CD4-positive, alpha-beta T cell treated with Interferon gamma for 1 hour (primary cell): ENCODE measurements at places on chromosomes 6 and 20.

DNA sequence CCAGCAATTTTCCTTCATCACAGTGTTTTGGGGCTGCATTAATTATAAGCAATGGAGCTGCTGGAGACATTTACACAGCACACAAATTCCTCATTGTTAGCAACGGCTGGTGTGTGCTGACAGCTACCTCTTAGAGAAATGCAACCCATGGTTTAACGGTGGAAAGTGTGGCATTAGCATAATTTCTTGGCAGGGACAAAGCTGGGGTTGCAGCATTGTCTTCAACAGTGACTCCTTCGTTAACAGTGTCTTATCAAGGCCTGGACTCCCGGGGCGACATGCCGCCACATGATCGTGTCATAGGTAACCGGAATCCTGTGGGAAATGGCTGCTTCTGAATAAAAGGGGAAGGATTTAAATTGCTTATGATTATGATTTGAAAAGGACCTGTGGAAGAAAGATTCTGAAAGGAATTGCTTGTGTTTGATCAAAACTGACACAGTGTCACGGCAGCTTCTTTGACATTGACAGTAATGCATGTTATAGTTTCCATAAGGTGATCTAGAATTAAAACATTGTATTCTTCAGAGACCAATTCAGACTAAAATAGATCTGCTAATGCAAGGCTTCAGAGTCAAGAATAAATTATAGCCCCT lies 128.0 kb downstream of the UST start:
- DNase-seq = no peak

- no peak for DNase-seq
These were observed 282.7 kb downstream of the PLCB1 start for GRCh38 chr20:8414586-8415274.

GRCh38 chr6:13687917-13688351 lies 23.7 kb downstream of the RANBP9 start:
- no peak for DNase-seq

DNA sequence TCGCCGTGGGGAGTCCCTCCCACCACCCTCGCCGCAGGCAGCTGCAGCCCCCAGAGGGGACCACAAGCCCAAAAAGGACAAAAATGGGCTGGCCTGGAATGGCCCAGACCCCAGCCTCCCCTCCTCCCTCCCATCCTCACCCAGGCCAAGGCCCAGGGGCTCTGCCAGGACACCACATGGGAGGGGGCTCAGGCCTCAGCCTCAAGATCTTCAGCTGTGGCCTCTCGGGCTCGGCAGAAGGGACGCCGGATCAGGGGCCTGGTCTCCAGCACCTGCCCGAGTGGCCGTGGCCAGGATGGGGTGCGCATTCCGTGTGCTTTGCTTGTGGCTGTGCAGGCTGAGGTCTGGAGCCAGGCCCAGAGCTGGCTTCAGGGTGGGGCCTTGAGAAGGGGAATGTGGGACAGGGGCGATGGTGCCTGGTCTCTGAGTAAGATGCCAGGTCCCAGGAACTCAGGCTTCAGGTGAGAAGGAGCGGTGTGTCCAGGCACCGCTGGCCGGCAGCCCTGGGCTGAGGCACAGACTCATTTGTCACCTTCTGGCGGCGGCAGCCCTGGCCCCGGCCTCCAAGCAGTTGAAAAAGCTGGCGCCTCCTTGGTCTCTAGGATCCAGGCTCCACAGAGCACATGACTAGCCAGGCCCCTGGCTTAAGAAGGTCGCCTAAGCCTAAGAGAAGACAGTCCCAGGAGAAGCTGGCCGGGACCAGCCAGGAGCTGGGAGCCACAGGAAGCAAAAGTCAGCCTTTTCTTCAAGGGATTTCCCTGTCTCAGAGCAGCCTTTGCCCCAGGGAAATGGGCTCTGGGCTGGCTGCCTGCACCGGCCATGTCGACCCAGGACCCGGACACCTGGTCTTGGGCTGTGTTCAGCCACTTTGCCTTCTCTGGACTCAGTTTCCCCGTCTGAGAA lies 35.2 kb upstream of the MRGBP start:
- DNase-seq = no peak

GRCh38 chr6:158531970-158532369 lies 27.9 kb upstream of the TMEM181 start:
- DNase-seq = no peak

- DNase-seq = no peak
These were observed 158.0 kb upstream of the RIN2 start for GRCh38 chr20:19600042-19600441.
